ENCODE measurements at places on chromosomes 4 and X.

GRCh38 chr4:85946821-85947220 is 413.0 kb downstream of the MAPK10 start:
- peak; percentile 39 for DNase-seq

DNA sequence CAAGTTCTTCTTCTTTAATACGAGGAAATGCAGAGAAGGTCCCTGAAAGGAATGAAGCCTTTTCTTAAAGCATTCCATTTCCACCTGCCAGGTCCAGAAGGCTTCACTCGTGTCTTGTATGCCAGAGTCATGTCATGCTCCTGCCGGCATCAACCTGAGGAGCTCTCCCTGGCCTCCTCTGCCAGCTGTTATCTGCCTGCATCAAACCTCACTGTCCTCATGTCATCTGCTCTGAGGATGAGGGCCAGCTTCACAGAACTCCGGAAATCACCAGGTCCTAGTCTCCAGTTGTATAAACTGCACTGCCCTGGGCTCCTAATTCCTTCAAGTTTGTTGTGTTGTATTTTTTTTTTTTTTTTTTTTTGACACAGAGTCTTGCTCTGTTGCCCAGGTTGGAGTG is 20.0 kb upstream of the S100G start:
- DNase-seq, result no peak

GRCh38 chr4:185794637-185795036 is 17.4 kb downstream of the SORBS2 start:
- peak; percentile 39 for DNase-seq

DNA sequence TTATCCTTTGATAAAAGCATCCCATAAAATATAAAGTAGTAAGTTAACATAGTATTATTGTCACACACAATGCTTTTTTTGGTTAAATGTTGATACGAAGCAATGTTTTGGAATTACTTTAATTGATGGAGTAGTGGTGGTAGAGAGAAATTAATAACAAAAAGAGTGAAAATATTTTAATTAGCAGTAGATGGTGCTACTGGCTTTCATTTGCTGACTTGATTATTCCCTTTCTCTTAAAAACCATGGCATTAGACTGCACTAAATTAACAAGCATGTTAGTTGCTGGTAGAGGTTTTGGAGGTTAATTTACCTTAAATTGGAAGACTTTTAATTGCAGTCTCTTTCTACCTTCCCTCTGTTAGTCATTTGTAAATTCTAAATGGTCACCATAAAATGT is 8.9 kb upstream of the DCK start:
- no peak for DNase-seq

GRCh38 chr4:26762650-26763049 is 98.0 kb upstream of the STIM2 start:
- no peak for DNase-seq

DNA sequence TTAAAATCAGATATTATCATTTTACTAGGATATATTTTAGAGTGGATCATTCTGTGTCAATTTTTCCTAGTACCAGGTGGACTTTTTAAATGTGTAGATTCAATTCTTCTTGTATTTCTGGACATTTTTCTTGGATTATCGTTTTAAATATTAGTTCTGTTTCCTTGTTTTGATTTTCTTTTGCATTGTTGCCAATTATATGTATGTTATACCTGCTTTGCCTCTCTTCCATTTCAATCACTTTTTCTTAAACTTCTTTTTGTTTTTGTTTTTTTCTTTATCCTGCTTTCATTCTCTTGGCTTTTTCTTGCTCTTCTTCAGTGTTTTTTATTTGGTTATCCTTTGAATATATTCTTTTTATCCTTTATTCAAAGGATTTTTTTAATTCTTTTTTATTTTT is 141.0 kb downstream of the STOX2 start:
- DNase-seq, result no peak

GRCh38 chrX:15882704-15883539 is 28.3 kb upstream of the AP1S2 start:
- DNase-seq, result peak; percentile 28

GRCh38 chr4:138677748-138678147 is 337.8 kb upstream of the NOCT start:
- no peak for DNase-seq

- no peak for DNase-seq
Observed at GRCh38 chr4:55684276-55684675, 48.2 kb upstream of the NMU start.
